Ascending aorta (tissue), 2 donors: ENCODE measurements at places on chromosomes 11 and 22.

DNA sequence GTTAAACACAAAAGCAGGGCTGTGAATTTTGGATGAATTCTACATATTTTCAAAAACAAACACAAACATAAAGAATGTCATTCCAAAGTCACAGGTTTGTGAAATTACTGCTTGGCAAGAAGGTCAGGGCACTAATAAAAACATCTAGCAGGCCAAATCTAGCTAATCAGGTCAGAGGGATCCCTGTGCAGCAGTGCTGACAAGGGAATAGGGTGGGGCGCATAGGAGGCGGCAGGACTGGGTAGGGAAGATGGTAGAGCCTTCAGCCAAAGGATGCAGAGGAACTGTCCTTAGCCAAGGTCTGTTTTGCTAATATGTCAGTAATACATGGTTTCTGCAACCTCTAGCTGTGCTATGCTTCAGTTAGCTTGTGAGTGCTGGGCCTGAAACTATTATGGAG, 396.6 kb downstream of the TENM4 start:
- no peak for DNase-seq
- no peaks in the 10 kb centered on the region for H3K27me3 ChIP-seq
- H3K27ac ChIP-seq, result no peak overlapping the region
- H3K4me3 ChIP-seq, result no peak overlapping the region

DNA sequence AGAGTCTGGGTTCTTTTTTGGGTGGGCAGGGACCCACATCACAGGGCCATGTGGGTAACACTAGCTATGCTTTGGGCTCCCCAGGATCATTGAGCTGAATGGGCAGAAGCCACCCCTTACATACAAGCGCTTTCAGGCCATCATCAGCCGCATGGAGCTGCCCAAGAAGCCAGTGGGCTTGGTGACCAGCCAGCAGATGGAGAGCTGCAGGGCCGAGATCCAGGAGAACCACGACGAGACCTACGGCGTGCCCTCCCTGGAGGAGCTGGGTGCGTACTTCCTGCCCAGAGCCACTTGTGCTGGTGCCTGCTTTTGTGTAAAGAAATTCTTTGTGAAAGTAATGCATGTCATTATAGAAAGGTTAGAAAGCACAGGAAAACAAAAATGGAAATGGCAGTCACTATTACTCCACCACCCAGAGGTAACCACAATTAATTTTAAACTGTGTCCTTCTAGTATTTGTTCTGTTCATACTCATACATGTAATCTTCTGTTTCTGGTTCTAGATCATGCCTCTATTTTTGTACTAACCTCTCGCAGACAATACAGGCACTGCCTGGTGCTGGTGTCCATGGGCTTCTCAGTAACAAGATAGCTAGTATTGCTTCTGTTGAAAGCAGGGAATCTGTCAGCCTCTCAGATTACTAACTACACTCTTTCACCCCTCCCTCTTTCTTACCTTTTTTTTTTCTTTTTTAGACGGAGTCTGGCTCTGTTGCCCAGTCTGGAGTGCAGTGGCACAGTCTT, 13.7 kb downstream of the CRY2 start:
- DNase-seq, result no peak
- peaks cover 20% of the 10 kb centered on the region for H3K4me1 ChIP-seq
- H3K27ac ChIP-seq, result peak overlapping the region; percentile 78
- H3K4me3 ChIP-seq, result no peak overlapping the region

DNA sequence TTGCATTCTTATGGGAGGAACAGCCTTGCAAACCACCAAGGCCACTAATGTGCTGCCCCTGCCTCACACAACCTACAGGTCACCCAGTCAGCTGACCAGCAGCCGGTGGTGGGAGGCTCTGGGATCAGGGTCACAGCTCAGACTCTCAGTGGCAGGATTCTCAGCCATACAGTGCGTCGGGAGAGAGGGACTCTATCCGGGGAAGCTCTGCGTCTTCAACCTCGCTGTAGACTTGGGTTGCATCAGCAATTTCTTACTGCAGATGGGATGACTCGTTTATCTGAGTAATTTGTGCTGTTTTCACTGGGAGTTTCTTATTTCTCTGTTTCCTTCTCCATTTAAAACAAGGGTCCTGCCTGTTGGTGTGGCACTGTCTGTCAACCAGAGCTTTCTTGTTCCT, 257.7 kb downstream of the TBC1D22A start:
- no peaks in the 10 kb centered on the region for H3K4me1 ChIP-seq
- no peaks in the 10 kb centered on the region for H3K27me3 ChIP-seq
- H3K27ac ChIP-seq, result no peak overlapping the region
- no peak overlapping the region for H3K4me3 ChIP-seq
- DNase-seq, result no peak
- H3K36me3 ChIP-seq, result no peaks in the 10 kb centered on the region

DNA sequence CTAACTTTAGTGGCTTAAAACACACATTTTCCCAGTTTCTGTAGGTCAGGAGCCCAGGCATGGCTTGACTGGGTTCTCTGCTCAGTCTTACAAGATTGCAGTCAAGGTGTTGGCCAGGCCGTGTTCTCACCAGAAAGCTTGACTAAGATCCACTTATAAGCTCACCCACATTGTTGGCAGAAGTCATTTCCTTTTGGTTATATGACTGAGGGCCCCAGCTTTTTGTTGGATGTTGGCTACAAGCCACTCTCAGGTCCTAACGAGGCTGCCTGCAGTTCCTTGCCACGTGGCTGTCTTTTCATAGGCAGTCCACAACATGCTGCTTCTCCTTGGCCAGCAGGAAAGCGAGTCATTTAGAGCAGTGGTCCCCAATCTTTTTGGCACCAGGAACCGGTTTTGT, 79.3 kb upstream of the CRTAM start:
- no peak overlapping the region for H3K4me3 ChIP-seq
- no peak for DNase-seq

DNA sequence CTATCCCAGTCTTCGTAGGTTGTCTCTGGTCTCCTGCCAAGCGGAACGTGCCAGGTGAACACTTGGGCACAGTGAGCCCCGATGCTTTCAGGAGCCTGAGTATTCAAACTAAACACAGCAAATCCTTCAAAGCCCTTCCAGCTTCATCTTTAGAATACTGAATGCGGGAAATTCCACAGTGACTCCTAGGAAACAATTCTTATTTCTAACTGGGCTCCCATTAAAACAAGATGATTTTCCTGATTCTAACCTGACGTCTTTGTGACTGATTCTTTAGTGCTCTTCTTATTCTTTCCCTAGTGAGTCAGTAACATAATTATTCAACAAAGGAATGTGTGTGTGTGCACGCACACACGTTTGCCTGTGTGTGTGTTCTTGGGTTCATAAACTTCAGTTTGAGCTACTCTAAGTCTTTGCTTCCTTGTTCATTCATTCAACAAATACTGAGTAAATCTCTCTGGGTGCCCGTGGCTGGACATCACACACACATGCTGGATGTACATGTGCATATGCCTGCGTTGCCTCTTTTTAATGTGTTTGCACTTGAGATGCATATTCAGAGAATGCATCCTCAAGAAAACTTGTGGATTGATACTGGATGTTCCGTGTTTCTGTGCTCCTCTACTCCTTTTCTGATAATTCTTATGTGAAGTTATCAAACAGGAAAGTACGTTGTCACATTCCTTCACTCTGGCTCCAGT, 134.5 kb downstream of the WNT7B start:
- no peaks in the 10 kb centered on the region for H3K27me3 ChIP-seq
- H3K4me3 ChIP-seq, result no peak overlapping the region
- DNase-seq, result no peak
- H3K36me3 ChIP-seq, result peaks cover 3% of the 10 kb centered on the region
- H3K4me1 ChIP-seq, result no peaks in the 10 kb centered on the region

DNA sequence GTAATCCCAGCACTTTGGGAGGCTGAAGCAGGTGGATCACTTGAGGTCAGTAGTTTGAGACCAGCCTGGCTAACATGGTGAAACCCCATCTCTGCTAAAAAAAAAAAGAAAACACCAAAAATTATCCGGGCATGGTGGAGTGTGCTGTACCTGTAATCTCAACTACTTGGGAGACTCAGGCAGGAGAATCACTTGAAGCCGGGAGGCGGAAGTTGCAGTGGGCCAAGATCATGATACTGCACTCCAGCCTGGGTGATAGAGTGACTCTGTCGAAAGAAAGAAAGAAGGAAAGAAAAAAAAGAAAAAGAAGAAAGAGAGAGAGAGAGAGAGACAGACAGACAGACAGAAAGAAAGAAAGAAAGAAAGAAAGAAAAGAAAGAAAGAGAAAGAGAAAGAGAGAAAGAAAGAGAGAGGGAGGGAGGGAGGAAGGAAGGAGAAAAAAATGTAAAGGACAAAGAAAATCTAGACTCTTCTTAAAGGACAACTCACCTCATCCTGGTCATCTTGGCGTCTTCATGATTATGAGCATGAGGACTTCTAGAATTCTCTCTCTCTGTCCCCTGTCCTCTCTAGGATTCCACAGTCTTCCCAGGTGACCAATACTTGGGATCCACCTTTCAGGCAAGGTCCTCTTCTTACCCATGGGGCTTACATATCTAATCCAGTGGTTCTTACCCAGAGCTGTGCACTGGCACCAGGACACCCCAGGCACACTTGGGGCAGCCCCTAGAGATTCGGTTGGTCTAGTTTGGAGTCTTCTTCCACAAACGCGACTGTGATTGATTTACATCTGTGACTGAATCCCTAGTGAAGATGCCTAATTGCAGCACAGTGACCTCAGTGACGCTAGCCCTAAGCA, 120.9 kb downstream of the MED15 start:
- H3K4me3 ChIP-seq, result no peak overlapping the region
- no peaks in the 10 kb centered on the region for H3K36me3 ChIP-seq
- no peak overlapping the region for H3K27ac ChIP-seq
- no peaks in the 10 kb centered on the region for H3K27me3 ChIP-seq

GRCh38 chr11:72975778-72976521, 161.7 kb downstream of the ATG16L2 start:
- no peak for DNase-seq
- no peak overlapping the region for H3K4me3 ChIP-seq
- no peaks in the 10 kb centered on the region for H3K36me3 ChIP-seq
- peaks cover 2% of the 10 kb centered on the region for H3K4me1 ChIP-seq

- no peaks in the 10 kb centered on the region for H3K27me3 ChIP-seq
- H3K4me3 ChIP-seq, result no peak overlapping the region
- DNase-seq, result no peak
- H3K4me1 ChIP-seq, result no peaks in the 10 kb centered on the region
- H3K36me3 ChIP-seq, result no peaks in the 10 kb centered on the region
These were observed 3.4 kb downstream of the ABCC8 start for GRCh38 chr11:17473071-17473744.

DNA sequence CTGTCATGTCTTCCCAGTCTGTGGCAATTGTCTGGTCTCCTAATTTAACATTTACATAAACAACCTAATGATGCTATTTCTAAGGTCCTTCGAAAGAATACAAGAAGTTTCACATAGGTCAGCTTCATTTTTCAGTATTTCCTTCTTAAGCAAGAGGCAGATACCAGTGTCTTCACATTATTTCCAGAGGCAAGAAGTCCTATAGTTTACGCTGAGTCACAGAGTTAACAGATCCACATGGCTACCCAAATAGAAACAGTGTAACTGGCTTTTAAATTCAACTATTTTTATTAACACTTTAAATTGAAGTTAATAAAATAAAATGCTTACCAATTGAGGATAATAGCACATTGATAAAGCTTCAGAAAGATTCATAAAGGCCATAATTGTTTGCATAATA, 10.9 kb downstream of the PRRG4 start:
- no peaks in the 10 kb centered on the region for H3K36me3 ChIP-seq
- no peak overlapping the region for H3K4me3 ChIP-seq
- no peak overlapping the region for H3K27ac ChIP-seq

GRCh38 chr11:134530636-134531326, 118.7 kb upstream of the B3GAT1 start:
- H3K36me3 ChIP-seq, result no peaks in the 10 kb centered on the region
- peak; percentile 27 for DNase-seq
- no peak overlapping the region for H3K4me3 ChIP-seq
- H3K4me1 ChIP-seq, result no peaks in the 10 kb centered on the region
- H3K27ac ChIP-seq, result no peak overlapping the region

DNA sequence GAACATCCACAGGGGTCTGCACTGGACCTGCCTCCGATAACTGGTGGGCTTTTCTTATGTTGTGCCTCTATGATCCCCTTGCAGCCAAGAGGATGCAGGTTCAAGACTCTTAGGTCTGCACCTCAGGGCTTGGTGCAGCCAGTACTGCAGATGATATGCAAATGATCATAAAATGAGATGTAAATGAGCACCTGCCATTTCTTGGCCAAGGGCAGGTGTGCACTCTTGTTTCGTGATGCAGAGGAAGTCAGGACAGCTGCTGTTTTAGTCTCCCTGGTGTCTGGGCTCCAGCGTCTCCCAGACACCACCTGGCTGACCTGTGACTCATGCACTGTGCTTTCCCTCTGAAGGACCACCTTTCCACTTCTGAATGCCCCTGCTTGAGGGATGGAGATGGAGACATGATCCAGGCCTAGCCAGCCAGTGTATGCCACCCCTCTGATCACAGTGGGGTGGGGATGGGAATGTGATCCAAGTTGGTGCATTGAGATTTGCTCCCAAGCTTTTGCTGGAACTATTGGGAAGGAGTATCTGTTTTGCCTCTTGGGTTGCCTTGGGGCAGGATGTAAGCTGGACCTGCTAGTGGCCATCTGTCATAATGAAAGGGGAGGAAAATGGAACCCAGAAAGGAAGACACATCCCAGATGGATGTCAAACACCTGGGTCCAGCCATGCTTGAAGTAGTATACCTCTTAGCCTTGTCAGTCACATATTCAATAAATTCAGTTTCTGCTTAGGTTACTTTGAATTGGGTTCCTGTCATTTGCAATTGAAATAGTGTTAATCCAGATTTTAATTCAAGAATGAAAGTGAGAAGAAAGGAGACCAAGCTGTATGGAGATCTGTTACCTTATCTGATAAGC, 3.3 kb upstream of the KCNJ11 start:
- peaks cover 4% of the 10 kb centered on the region for H3K4me1 ChIP-seq
- DNase-seq, result no peak
- H3K4me3 ChIP-seq, result no peak overlapping the region
- no peaks in the 10 kb centered on the region for H3K36me3 ChIP-seq
- no peaks in the 10 kb centered on the region for H3K27me3 ChIP-seq

- H3K36me3 ChIP-seq, result no peaks in the 10 kb centered on the region
- no peak overlapping the region for H3K4me3 ChIP-seq
- no peaks in the 10 kb centered on the region for H3K4me1 ChIP-seq
- H3K27me3 ChIP-seq, result no peaks in the 10 kb centered on the region
These were observed 21.0 kb upstream of the ANO1 start for GRCh38 chr11:70057080-70057479.
